ENCODE measurements at places on chromosomes 7 and 10. TPM values are rescaled to one million over a fixed set of nuclear protein-coding genes. Genes with fewer than 3 reads are reported as not detected.

DNA sequence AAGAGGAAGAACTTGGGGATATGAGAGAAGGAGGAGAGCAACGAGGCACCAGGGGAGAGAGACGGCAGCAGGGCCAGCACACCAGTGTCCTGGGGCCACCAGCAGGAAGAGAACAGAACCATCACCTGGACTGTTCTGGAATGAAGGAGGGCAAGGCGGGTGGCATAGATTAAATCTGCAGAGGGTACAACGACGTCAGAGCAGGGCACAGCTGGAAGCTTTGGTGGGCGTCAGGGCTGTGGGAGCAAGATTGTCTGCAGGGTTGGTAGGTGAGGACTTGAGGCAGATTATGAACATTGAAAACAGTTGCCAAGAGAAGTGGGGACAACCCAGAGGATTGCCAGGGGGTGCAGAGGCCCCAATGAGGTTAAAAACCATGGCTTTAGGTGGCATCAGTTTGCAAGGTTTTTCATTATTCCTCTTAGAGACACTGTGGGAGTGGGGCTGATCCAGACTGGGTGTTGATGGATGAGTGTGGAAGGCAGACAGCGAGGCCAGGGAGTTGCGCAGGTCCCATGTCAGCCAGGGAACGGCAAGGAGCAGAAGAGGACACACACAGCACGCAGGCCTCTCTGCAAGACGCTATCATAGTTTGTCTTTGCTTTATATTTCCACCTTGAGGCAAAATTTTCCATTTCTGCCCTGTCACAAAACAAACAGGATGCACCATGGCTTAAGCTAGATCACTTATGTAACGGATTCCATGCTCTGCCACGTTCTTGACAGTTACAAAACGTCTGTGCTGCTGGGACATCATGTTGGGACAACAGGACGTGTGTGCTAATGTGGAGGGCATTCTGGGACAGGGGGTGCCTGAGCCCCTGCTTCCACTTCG is 52.5 kb upstream of the LEP start:
- no peaks in the 10 kb centered on the region for H3K27me3 ChIP-seq
- no peak for DNase-seq
- H3K27ac ChIP-seq: no peak overlapping the region
- no peaks in the 10 kb centered on the region for H3K4me1 ChIP-seq

GRCh38 chr10:87670586-87670985 is 10.9 kb downstream of the PAPSS2 start:
- DNase-seq: no peak
- no peak overlapping the region for H3K4me3 ChIP-seq
- no peaks in the 10 kb centered on the region for H3K36me3 ChIP-seq
- no peaks in the 10 kb centered on the region for H3K27me3 ChIP-seq
- H3K27ac ChIP-seq: no peak overlapping the region

GRCh38 chr7:148327379-148327778 is 263.2 kb upstream of the C7orf33 start:
- no peaks in the 10 kb centered on the region for H3K27me3 ChIP-seq
- DNase-seq: no peak
- H3K36me3 ChIP-seq: no peaks in the 10 kb centered on the region
- H3K4me3 ChIP-seq: no peak overlapping the region

FKBP9 gene
- 9.9 TPM for total RNA-seq

MKI67 gene
- total RNA-seq: 83.3 TPM

PON1 gene
- total RNA-seq: not detected

FAM25G gene
- total RNA-seq: not detected

STEAP1B gene
- 8.7 TPM for total RNA-seq

SLC18A3 gene
- not detected for total RNA-seq

ST8SIA6 gene
- 1.1 TPM for total RNA-seq

Measured in H1 (cell line).